Amygdala (tissue), 56 donors: ENCODE measurements at places on chromosomes 4 and X.

DNA sequence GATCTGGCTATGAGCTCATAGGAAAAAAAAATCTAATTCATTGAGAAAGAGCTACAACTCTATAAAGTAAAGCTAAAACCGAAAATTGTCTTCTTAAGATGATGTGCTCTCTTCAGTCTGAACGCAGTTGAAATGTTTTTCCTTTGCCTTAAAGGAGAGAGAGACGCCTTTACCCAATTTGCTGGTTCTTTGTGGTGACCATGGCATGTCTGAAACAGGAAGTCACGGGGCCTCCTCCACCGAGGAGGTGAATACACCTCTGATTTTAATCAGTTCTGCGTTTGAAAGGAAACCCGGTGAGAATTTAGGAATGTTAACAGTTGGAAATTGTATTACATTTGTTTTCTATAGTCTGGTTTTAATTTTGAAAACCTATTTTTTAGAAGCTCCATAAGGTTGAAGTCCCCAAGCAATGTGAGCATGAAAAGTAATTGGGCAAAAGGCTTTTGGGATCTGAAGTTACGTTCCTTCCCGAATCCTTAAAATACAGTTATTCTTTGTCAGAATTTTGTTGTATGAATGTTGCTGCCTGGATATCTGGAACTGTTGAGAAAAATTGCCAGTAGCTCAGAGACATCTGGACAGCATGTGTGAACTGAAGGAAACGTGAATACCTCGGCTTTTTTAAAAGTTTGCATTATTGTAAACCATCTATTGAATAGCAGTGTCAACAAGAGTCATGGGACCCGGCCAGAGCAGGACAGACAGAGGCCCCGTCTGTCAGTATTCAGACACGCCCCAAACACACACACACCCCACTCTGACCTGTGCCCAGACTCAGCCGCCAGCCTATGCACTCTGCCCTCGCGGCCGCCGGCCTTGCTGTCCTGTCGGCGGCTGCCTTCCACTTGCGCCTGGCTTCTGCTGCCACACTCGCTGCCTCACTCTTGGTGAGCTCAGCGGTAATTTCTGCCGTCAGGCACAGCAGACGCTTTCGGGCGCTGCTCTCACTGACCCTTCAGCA is 9.9 kb downstream of the PIGG start:
- no peak for DNase-seq

- no peak for DNase-seq
Observed at GRCh38 chr4:170623899-170624298, 534.1 kb upstream of the AADAT start.

- no peak for DNase-seq
Observed at GRCh38 chr4:85496126-85496849, 21.3 kb downstream of the ARHGAP24 start.

GRCh38 chrX:1521459-1521956 is 15.5 kb downstream of the P2RY8 start:
- DNase-seq = no peak

GRCh38 chrX:32572644-32573043 is 638.7 kb downstream of the DMD start:
- DNase-seq = no peak

DNA sequence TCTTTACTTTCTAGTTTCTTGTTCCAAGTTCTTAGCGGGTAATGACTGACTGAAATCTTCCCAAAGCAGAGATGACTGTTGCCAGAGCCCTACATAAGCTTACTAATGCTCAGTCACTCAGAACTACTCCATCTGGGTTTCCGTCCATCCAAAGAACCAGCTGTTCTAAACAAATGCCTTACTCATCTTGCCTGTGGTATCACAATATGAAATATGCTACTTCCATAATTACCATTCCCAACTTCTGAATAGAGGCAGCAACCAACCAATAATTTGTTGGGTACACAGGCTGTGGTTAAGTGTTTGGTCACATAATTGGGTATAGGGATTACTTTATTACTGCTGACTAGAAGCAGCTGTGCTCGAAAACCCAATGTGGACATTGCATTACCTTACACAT is 930.2 kb upstream of the DIAPH2 start:
- no peak for DNase-seq

DNA sequence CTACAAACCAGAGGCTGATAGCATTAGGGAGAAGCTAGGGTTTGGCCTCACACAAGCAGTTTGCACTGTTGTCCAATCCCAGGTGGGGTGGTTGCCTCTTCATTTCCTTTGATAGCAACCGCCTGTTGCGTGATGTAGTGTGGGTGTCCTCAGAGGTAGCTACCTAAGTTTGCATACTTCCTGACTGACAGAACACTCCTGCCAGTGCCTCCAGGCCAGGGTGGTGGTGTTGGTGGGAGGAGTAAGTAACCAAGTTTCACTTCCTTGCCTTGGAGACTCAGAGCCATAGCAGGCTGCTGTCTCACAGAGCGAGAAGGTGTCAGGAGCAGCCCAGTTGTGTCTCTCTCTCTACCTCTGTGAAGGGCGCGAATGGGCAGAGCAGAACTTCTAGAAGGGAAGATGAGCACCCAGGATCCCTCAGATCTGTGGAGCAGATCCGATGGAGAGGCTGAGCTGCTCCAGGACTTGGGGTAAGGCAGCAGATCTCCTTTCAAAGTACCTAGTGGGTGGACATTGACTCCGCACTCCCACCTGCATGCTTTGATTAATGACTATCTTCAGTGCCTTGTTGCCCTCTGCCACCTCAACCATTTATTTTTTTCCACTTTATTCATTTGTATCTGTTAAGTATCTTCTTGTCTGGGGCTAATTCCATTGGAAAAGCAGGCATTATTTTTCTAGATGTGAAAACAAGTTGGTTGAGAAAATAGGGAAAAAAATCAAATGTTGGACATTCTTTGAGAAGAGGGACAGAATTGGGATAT is at the start of gene DAPP1:
Gene DAPP1 (plus strand): TSS at position 283 of the 764 bp plus-strand sequence. CDS start 87 bp downstream, at position 370.
- no peak for DNase-seq

- DNase-seq = no peak
Observed at GRCh38 chrX:95505721-95506120, 1178.9 kb upstream of the DIAPH2 start.

- DNase-seq = no peak
Observed at GRCh38 chr4:172826346-172826745, 342.3 kb upstream of the GALNT7 start.
